HepG2 (cell line): ENCODE measurements at places on chromosomes 6 and 20. TPM values are rescaled to one million over a fixed set of nuclear protein-coding genes. Genes with fewer than 3 reads are reported as not detected.

- H3K27ac ChIP-seq, result no peak overlapping the region
- H3K27me3 ChIP-seq, result peaks cover 6% of the 10 kb centered on the region; the same call in 1 of the 3 replicates
- DNase-seq, result no peak
- no peaks in the 10 kb centered on the region for H3K36me3 ChIP-seq
Observed at GRCh38 chr6:130517444-130517931, 151.7 kb downstream of the TMEM200A start.

DNA sequence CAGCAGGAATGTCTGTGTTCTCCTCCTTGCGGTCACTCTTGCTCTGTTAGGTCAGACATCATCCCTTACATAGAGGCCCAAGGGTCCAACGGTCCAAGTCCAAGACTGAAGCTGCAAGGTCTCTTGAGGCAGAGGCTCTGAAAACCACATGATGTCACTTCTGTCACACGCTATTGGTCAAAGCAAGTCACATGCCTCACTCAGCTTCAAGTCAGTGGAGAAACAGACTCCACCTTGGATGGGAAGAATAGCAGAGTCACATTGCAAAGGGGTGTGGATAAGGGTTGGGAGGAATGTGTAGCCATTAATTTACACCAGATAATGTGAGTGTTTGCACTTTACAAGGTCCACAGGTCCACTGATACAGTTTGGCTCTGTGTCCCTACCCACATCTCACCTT, 17.5 kb downstream of the SLC52A3 start:
- no peak overlapping the region for H3K4me3 ChIP-seq
- peaks cover 30% of the 10 kb centered on the region; the same call in 2 of the 3 replicates for H3K27me3 ChIP-seq
- no peaks in the 10 kb centered on the region for H3K36me3 ChIP-seq

DNA sequence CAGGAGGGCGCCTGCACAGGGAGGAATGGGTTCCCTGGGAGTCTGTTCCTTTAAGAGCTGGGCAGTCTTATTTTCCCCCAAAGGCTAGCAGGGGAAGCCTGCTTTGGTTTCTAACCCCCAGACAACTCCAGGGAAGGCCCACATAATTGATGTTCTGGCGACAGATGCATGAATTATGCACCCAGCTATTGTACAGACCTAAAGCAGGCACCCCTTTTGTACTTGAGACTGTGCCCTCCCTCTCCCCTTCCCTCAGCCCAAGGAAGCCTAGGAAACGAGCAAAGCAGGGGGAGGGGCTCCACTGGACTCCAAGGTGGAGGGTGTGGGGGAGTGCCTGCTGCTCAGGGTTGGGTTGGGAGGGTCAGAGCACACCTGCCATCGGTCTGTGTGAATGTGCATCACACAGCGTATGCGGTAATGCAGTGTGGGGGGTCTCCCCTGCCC, 102.1 kb downstream of the KCNB1 start:
- no peak overlapping the region for H3K27ac ChIP-seq
- H3K27me3 ChIP-seq, result peaks cover 38% of the 10 kb centered on the region
- no peaks in the 10 kb centered on the region for H3K4me1 ChIP-seq
- no peaks in the 10 kb centered on the region for H3K36me3 ChIP-seq
- no peak for DNase-seq

DNA sequence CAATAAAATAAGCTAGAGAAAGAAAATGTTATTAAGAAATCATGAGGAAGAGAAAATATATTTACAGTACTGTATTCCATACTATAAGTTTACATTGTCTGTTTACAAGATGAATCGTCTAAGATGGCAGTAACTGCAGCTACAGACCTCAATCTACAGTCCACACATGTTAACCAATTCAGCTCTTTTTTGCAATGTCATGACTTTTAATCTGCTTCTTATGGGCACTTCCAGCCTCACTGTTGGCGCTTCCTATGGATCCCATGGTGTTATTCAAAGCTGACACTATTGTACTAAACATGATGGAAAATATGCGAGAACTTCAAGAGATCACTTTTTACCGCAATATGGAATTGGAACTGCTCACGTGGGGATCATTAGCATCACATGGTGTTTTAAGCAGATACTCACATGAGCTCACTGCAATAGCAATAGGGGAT, 451.5 kb upstream of the CITED2 start:
- H3K36me3 ChIP-seq, result no peaks in the 10 kb centered on the region
- H3K27ac ChIP-seq, result no peak overlapping the region
- DNase-seq, result no peak
- no peaks in the 10 kb centered on the region for H3K4me1 ChIP-seq

DNA sequence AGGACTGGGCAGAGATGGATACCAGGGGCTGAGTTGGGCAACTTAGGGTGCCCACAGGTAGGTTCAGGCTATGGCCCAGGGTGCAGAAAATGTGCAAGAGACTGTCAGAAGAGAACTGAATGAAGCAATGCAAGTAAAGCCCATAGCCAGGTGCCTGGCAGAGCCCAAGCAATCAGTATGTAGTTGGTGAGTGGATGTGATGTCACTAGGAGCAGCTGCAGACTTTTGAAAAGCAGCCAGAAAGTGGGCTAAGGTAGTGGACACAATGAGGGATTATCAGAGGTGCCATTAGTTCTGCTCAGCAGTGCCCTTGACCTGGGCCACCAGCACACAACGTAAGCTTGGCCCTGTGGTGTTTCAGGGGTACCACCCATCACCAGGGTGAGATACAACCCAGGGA, 135.3 kb downstream of the SOBP start:
- no peak for DNase-seq
- H3K36me3 ChIP-seq, result peaks cover 4% of the 10 kb centered on the region; the same call in 1 of the 2 replicates
- H3K4me1 ChIP-seq, result no peaks in the 10 kb centered on the region
- no peaks in the 10 kb centered on the region for H3K27me3 ChIP-seq

DNA sequence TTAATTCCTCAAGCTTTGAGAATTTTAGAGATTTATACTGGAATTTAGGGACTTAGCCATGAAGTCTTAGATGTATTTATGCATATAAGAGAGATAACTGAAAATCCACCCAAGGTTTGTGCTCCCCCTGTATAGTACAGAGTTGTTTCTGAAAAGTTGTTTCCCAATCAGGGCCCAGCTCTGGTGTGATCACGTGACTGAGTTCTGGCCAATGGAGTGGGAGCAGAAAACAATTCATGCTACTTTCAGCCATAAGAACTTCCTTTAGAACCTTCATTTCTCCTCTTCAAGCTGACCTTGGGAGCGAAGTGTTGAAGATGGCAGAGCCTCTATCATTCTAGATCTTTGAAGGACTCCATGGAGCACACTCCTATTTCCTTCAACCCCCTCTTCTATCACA, 151.0 kb downstream of the RCAN2 start:
- H3K27ac ChIP-seq, result no peak overlapping the region
- H3K4me1 ChIP-seq, result peaks cover 10% of the 10 kb centered on the region; the same call in 1 of the 2 replicates
- H3K27me3 ChIP-seq, result no peaks in the 10 kb centered on the region
- no peak for DNase-seq
- H3K36me3 ChIP-seq, result no peaks in the 10 kb centered on the region

GRCh38 chr6:163761481-163761880, 347.0 kb downstream of the QKI start:
- H3K4me1 ChIP-seq, result no peaks in the 10 kb centered on the region
- H3K36me3 ChIP-seq, result no peaks in the 10 kb centered on the region
- no peak overlapping the region for H3K4me3 ChIP-seq

GRCh38 chr20:58417438-58417837, 28.4 kb downstream of the VAPB start:
- H3K27me3 ChIP-seq, result no peaks in the 10 kb centered on the region
- DNase-seq, result no peak
- H3K27ac ChIP-seq, result no peak overlapping the region
- H3K4me1 ChIP-seq, result peaks cover 17% of the 10 kb centered on the region

DNA sequence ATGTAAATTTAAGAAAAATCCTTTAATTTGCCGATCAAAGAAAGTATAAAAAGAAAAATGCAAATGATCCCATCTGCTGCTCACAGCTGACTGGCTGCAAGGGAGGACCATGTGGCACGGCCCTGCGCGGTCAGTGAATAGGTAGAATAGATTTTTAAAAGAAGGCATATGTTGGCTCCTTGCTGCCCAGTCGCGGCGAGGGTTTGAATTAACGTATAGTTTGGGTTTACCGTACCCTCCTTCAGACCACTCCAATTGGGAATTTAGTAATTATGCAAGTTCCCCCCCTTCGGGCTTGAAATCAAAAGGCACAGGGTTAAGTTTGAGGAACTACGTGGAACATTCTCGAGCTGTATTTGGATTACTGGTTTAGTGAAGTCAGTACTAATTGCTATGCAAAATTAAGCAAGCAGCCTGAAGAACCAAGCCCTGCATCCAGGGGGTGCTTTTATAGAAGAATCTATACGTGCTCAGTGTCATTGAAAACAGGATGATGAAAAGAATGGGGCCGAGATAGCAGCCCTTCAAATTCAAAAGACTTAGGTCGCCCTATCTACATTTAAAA, 1.1 kb upstream of the BEND3 start:
- no peaks in the 10 kb centered on the region for H3K36me3 ChIP-seq
- no peaks in the 10 kb centered on the region; the same call in 2 of the 3 replicates for H3K27me3 ChIP-seq
- H3K27ac ChIP-seq, result peak overlapping the region; percentile 98
- peaks cover 33% of the 10 kb centered on the region for H3K4me1 ChIP-seq
- H3K4me3 ChIP-seq, result peak overlapping the region; percentile 79
- no peak for DNase-seq

GRCh38 chr6:31210123-31210522, 39.6 kb upstream of the POU5F1 start:
- no peak for DNase-seq
- peak overlapping the region; percentile 80 for H3K27ac ChIP-seq
- H3K36me3 ChIP-seq, result no peaks in the 10 kb centered on the region
- no peaks in the 10 kb centered on the region for H3K27me3 ChIP-seq
- no peak overlapping the region for H3K4me3 ChIP-seq

DNA sequence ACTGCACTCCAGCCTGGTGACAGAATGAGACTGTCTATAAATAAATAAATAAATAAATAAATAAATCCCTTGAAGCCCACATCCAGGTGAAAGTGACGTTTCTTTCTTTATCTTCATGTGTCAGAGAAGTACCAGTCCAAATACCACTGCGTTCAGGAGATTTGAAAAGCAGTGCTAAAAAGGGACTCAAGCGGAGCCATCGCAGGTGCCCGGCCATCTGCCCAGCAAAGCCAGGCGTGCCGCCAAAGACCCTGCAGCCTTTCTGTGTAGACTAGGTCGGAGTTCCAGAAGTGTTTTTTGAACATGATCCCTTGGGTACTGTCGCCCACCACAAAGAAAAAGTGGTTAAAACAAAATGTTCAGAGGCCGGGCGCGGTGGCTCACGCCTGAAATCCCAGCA, 65.7 kb upstream of the CEP85L start:
- H3K36me3 ChIP-seq, result no peaks in the 10 kb centered on the region
- no peak overlapping the region for H3K4me3 ChIP-seq
- H3K27me3 ChIP-seq, result peaks cover 26% of the 10 kb centered on the region; the same call in 2 of the 3 replicates

- DNase-seq, result no peak
- no peak overlapping the region for H3K4me3 ChIP-seq
- no peaks in the 10 kb centered on the region for H3K4me1 ChIP-seq
- H3K36me3 ChIP-seq, result no peaks in the 10 kb centered on the region
Observed at GRCh38 chr6:4714961-4715501, 61.2 kb upstream of the CDYL start.

DNA sequence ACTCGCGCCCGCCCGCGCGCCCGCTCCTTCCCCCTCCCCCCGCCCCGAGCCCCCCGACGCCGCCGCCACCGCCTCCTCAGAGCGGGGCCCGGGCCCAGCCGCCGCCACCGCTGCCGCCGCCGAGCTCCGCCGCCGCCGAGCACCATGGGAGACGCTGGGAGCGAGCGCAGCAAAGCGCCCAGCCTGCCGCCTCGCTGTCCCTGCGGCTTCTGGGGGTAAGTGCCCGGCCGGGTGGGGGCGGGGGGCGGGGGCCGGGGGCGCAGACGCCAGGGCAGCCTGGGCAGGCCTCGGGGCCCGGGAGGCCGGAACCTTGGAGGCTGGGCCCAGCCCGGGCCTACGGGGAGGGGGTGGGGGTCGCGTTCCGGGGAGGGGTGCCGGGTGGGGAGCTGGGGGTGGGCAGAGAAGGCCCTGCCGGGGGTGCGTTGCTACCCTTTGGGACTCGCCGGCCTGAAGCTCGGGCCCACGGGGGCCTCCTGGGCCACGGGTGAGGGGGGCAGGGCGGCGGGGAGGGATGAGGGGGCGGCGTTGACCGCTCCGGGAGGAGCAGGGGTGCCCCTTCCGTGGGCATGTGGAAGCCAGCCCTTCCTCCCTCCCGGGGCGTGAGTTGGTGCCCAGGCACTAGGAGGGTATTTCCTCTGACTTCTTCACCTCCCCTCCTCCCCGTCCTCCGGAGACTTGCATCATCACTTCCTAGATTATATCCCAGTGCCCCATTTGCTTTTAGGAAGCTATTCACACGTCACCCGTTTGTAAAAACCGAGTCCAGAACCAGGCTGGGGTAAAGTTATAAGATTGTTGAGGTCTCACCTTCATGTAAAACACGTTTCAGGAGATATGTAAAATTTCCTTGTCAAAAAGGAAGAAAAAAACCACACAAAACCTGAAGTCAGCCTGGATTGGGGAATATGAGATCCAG, 533 bp downstream of the ZFAND3 start:
- H3K4me1 ChIP-seq, result peaks cover 74% of the 10 kb centered on the region
- H3K4me3 ChIP-seq, result peak overlapping the region; percentile 90
- no peaks in the 10 kb centered on the region; the same call in 2 of the 3 replicates for H3K27me3 ChIP-seq
- peak; percentile 54 for DNase-seq
- no peaks in the 10 kb centered on the region for H3K36me3 ChIP-seq

- no peak for DNase-seq
- no peak overlapping the region for H3K27ac ChIP-seq
- no peak overlapping the region for H3K4me3 ChIP-seq
- H3K27me3 ChIP-seq, result no peaks in the 10 kb centered on the region
- H3K36me3 ChIP-seq, result peaks cover 76% of the 10 kb centered on the region
Observed at GRCh38 chr6:3290931-3291211, 32.1 kb downstream of the PSMG4 start.

The TP53TG5 gene
- total RNA-seq, result not detected in 2 replicates

The DNMT3B gene
- 13.2 and 13.9 TPM in 2 replicates for total RNA-seq

The COL11A2 gene
- 0.29 and 0.55 TPM in 2 replicates for total RNA-seq

The FOXC1 gene
- total RNA-seq, result 0.46 and 0.55 TPM in 2 replicates
